ENCODE measurements at places on chromosomes 13 and 19.

DNA sequence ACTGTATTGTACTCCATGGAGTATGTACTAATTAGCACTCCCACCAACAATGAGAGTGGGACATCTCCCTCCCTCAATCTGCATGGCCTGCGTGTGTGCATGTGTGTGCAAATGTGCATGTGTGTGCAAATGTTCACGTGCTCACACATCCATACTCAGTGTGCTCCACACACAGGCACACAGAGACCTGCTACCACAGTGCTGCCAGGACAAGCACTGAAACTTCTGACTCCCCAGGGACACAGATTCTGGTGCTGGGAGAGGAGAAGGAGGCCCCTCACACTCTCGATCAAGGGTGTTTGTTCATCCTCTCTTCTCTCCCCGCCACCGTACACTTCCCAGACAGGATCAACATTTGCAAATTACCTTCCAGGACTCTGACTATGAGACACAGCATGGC is 37.8 kb upstream of the ZNF507 start:
- no peak for DNase-seq

DNA sequence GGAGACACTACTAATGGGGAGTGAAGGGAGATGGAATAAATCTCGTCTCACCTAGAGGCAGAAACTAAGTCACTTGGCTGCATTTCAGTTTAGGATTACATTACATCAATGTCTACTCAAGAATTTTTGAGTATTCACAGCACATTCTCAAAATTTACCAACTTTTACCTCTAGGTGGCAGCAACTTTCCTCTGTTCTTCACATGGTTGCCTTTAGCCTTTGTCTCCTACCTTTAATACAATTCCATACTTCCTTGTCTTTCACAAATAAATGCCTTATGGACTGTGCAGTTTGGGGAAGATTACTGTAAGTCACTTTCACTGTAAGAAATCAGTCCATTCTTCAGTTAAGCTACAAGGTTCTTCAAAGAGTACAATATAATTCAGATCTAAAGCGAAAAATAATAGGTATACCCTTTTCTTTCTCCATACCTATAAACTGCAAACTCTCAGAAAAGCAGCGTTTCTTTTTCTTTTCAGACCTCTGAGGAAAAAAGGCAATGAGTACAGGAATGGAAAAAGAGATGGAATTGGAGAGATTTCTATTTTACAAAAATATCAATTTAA is 379.4 kb downstream of the KLF12 start:
- DNase-seq: peak; percentile 92

GRCh38 chr13:45781553-45782326 is 69.8 kb downstream of the SIAH3 start:
- DNase-seq: peak; percentile 94

DNA sequence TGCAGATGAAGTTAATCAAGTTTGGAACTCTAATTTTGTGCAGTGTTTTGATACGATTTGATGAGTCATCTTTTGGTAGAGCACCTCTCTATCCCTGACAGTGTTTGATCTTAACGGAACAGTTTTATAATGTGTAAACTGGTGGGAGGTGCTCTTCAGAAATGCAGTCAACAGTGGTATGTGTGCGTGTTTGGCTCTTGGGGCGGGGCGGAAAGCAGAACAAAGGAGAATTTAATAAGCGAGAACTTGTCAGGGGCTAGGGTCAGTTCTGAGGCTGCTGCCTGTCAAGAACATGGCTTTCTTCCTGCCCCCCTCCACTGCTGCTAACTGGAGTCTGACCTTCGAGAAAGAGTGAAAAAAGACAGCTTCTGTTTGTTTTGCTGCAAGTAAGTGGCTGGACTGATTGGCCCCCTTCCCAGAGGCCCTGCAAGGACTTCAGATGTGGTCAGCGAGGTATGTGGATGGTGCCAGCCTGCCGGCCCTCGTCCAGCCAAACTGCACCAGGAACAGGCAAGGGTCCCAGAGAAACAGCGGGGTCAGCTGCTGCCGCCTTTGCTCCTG is 40.8 kb downstream of the BBC3 start:
- peak; percentile 63 for DNase-seq

DNA sequence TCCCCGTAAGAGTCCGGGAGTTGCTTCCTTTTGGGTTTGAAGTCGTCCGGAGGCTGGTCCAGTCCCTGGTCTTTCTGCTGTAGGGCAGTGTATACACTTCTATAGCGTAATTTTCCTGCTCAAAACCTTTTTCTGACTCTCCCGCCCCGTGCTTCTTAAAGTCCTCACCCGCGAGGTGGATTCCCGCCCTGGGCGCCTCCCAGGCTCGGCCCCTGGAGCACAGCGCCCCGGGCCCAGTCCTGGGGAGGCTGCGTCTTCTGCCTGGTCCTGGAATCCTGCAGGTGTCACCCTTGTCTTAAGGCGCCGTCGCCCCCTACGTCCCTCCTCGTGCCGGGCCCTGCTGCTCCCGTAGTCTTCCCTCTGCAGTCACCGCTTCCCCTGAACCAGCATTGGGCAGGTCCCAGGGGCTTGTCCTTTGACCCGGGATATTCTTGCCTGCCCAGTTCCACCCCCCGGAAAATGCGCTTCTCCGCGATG is 34.4 kb upstream of the ZNF808 start:
- DNase-seq: peak; percentile 52

DNA sequence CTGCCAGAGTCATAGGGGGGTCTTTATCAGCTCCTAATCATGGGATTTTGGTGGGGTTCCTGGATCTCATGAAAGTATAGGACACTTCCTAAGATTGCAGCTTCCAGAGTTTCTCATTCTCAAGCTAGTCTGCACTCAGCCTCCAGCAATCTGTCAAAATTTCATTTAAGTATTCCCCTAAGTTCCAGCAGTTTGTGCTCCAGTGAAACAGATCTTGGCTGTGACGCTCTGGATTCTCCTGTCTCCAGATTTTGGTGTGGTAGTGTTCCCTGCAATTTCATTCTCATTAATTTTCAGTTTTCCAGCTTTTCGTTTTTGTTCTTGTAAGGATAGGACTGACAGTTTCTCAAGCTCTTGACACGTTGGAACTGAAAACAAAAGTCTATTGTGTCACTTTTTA is 908.9 kb upstream of the MIR17HG start:
- DNase-seq: peak; percentile 56

DNA sequence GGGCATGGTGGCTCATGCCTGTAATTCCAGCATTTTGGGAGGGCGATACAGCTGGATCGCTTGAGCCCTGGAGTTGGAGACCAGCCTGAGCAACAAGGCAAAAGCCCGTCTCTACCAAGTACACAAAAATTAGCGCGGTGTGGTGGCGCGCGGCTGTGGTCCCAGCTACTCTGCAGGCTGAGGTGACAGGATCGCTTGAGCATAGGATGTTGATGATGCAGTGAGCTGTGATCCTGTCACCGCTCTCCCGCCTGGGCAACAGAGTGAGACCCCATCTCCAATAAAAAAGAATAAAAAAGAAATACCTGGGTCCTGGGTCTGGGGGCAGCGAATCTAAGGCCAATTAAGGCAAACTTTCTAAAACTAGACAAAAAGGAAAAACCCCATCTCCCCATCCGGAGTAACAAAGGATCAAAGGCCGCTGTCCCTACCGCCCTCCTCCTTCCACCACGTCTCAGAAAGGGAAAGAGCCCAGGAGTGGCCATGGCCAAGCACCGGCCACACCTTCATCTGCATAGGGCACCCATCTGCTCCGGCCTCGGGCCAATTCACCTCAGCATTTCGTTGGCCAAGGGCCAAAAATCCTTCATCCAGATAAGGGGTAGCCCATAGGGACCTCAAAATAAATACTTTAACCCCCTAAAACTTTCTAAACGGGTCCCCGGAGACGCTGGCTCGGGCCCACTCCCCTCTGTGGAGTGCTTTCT is 851 bp downstream of the ZNF320 start:
- peak; percentile 42 for DNase-seq

DNA sequence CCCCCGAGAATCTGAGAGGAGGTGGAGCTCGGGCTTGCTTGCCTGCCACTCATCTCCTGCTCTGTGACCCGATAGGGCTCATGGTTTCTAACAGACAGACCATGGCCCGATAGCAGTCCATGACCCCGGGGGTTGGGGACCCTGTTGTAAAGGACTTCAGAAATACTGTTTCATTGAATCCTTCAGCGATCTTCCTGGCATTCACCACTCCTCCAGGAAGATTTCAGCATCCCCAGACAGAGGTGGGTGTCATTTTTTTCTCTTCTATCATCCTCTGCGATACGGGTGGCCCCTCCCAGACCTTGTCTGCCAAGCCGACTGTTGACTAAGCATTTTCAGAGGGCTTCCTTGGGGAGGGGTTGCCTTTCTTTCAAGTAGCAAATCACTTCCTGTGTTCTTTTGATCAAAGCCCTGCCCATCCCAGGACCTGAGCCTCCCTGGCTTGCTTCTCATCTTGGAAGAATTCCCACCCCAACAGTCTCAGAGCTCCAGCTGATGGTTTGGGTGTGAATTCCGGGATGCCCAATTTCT is 1.7 kb downstream of the MYO1F start:
- DNase-seq: no peak

- DNase-seq: peak; percentile 58
These were observed 7.1 kb upstream of the ERVV-2 start for GRCh38 chr19:53037101-53038097.

GRCh38 chr19:3607303-3608078 is 816 bp upstream of the TBXA2R start:
- peak; percentile 14 for DNase-seq
